ENCODE measurements at places on chromosomes 5 and 9.

DNA sequence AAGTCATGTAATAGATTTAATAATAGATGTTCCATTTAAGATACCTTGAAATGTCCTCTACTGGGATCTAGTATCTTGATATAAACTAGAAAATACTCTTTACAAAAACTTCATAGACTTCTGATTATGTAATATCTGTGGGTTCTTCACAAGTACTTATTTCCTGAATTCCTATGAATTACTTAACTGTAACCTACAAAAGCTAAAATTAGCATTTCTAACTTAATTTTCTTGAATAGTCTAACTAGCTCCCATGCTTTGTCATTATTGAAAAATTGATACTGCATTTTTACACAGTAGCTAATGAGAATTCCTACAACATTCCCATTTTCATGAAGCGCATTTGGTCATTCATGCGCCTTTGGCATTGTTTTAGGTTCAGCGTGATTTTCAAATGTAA, 1828.2 kb downstream of the MAT2B start:
- no peak for DNase-seq

DNA sequence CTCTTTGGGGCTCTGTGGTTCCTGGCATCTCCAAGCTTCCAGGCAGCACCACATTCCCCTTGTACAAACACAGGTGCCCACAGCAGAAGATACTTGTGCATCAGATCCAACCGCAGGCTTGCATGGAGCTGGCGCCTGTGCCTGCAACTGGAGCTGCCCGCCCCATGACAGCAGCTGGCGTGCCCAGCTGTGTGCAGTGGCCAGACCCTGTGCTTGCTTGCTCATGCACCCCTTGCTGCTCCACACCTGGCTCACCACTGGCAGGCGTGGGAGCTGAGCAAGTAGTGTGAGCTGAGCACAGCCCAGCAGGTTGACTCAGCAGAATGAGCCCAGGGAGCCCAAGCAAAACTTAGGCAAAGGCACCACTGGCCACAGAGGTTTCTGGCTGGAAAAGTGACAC, 84.4 kb upstream of the STARD4 start:
- no peak for DNase-seq

DNA sequence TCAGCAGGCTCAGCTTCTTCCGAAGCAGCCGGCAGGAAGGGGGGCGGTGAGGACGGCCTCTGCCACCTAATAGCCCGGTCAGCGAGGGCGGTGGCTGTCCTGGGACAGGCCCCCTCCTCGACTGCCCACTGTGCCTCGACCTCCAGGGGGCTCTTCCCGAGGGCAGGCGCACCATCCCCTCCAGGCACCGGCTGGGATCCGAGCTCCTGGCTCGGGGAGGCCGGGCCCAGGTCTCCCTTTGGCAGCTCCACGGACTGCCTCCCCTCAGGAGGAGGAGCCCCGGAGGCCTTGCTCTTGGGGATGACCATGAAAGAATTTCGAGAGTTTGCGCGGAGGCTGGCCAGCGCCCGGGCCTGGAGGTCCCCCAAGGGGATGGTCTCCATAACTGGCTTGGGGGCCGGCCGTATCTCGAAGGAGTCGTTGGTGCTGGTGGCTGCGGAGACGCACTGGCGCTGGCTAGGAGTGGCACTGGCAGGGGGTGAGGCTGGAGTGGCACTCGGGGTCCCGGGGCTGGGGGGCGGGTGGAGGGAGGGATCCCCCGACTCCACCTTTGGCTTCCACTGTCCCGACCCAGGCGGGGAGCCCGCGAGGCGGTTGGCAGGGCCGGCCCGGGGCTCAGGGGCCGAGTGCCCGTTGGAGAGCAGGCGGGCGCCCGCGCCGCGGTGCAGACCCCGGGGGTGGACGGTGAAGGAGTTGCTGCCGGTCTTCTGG, 975 bp downstream of the TPRN start:
- no peak for DNase-seq

GRCh38 chr5:125002727-125003598, 256.5 kb upstream of the ZNF608 start:
- no peak for DNase-seq

DNA sequence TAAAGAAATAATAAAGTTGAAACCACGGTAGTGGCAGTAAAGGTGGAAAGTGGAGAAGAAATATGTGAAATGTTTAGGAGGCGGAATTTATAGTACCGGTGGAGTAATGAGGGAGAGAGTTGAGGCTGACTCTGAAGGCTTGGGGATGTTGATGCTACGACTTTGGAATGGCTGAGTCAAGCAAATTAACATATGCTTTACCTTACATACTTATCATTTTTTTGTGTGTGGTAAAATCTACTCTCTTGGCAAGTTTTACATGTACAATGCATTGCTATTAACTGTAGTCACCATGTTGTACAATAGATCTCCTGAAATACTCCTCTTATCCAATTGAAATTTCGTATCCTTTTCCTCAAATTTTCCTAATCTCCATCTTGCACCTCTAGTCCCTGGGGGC, 179.0 kb downstream of the TAF11L14 start:
- no peak for DNase-seq

GRCh38 chr5:88395264-88395663, 126.6 kb upstream of the TMEM161B start:
- no peak for DNase-seq

GRCh38 chr9:116236979-116237378, 83.4 kb downstream of the PAPPA start:
- no peak for DNase-seq

- no peak for DNase-seq
These were observed 58.9 kb downstream of the NDFIP1 start for GRCh38 chr5:142167458-142167857.
